ENCODE measurements at places on chromosomes 6 and 20. TPM values are rescaled to one million over a fixed set of nuclear protein-coding genes. Genes with fewer than 3 reads are reported as not detected.

- H3K27me3 ChIP-seq = peaks cover 15% of the 10 kb centered on the region
- DNase-seq = no peak
- H3K36me3 ChIP-seq = no peaks in the 10 kb centered on the region
- H3K4me3 ChIP-seq = no peak overlapping the region
- H3K4me1 ChIP-seq = peaks cover 13% of the 10 kb centered on the region
- H3K27ac ChIP-seq = no peak overlapping the region
These were observed 249.1 kb downstream of the LY86 start for GRCh38 chr6:6837541-6838080.

Gene B3GALT4
- 4.6 TPM for total RNA-seq

GRCh38 chr20:38061109-38061508 lies 27.6 kb downstream of the RPRD1B start:
- DNase-seq = no peak
- H3K36me3 ChIP-seq = peaks cover 34% of the 10 kb centered on the region
- H3K4me1 ChIP-seq = peaks cover 23% of the 10 kb centered on the region
- no peak overlapping the region for H3K4me3 ChIP-seq
- no peak overlapping the region for H3K27ac ChIP-seq

DNA sequence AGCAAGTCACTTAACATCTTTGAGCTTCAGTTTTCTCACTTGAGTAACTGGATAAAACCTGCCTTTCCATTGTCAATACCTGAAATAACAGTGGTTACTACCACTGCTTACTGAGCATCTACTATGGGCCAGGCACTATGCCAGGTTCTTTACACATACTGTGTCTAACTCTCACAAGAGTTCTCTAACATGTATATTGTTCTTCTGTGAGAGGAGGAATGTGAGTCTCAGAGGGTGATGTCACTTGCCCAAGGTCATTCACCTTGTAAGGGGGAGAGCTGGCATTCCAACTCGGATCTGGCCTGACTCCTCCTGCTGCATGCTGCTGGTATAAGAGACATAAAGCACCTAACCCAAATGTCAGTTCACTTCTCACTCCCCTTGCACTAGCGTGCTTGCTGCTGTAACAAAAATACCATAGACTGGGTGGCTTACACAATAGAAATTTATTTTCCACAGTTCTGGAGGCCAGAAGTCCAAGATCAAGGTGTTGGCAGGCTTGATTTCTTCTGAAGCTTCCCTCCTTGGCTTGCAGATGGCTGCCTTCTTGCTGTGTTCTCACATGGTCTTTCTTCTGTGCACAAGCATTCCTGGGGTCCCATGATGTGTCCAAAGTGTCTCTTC lies 21.9 kb upstream of the SGK2 start:
- DNase-seq = no peak
- no peaks in the 10 kb centered on the region for H3K4me1 ChIP-seq
- H3K27me3 ChIP-seq = no peaks in the 10 kb centered on the region

Gene RBPJL
- not detected for total RNA-seq

GRCh38 chr6:116461932-116462885 lies 1.0 kb downstream of the CALHM6 start:
- peak; percentile 41 for DNase-seq
- peak overlapping the region; percentile 54 for H3K4me3 ChIP-seq
- H3K4me1 ChIP-seq = peaks cover 14% of the 10 kb centered on the region
- no peaks in the 10 kb centered on the region for H3K36me3 ChIP-seq
- H3K27me3 ChIP-seq = peaks cover 41% of the 10 kb centered on the region

DNA sequence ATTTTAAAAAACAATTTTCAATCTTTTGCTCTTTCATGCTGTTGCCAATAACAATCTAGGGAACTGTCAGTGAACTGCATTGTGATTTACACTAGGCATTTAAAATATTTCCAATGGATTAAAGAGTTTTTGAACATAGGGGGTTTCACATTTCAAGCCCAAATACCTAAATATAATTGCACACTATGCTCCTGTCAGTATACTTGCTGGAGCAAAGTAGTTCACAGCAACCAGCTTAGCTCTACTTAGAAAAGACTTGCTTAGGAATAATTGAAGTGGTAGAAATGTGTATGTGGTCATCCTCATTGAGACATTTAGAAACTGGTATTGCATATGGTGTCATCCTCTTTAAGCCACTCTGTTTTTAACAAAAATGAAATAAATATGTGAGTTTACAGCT lies 41.7 kb upstream of the REV3L start:
- H3K4me1 ChIP-seq = peaks cover 25% of the 10 kb centered on the region
- H3K4me3 ChIP-seq = no peak overlapping the region
- H3K27me3 ChIP-seq = no peaks in the 10 kb centered on the region
- peak overlapping the region; percentile 18 for H3K27ac ChIP-seq

Gene PRSS16
- total RNA-seq = 16.2 TPM

DNA sequence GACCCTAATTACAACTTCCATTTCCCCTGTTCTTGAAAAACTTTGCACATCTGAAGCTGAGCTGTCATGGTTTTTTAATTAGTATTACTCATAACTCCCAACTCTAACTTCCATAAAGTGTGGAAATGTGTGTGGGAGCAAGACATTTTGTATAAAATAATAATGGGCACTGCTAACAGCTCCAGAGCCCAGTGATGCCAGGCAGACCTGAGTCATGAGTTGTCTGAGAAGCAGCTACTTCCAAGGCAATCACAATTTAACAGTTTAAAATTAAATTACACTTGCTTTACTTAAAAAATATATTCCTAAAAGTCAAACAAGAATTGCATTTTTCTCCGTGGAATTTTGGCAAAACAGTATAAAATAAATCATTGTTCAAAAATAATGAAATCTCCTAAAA lies 6.4 kb downstream of the SLC2A12 start:
- no peaks in the 10 kb centered on the region for H3K27me3 ChIP-seq
- H3K4me3 ChIP-seq = no peak overlapping the region
- DNase-seq = no peak
- H3K36me3 ChIP-seq = peaks cover 14% of the 10 kb centered on the region
- H3K4me1 ChIP-seq = peaks cover 22% of the 10 kb centered on the region

Gene FOXF2
- 0.27 TPM for total RNA-seq

GRCh38 chr6:149454346-149454848 lies 30.4 kb downstream of the ZC3H12D start:
- peaks cover 8% of the 10 kb centered on the region for H3K4me1 ChIP-seq
- peaks cover 38% of the 10 kb centered on the region for H3K27me3 ChIP-seq
- no peak overlapping the region for H3K4me3 ChIP-seq

Gene CYP21A2
- 1.2 TPM for total RNA-seq

GRCh38 chr6:47434372-47435253 lies 43.0 kb upstream of the CD2AP start:
- H3K27ac ChIP-seq = no peak overlapping the region
- DNase-seq = no peak
- H3K27me3 ChIP-seq = no peaks in the 10 kb centered on the region
- no peak overlapping the region for H3K4me3 ChIP-seq

DNA sequence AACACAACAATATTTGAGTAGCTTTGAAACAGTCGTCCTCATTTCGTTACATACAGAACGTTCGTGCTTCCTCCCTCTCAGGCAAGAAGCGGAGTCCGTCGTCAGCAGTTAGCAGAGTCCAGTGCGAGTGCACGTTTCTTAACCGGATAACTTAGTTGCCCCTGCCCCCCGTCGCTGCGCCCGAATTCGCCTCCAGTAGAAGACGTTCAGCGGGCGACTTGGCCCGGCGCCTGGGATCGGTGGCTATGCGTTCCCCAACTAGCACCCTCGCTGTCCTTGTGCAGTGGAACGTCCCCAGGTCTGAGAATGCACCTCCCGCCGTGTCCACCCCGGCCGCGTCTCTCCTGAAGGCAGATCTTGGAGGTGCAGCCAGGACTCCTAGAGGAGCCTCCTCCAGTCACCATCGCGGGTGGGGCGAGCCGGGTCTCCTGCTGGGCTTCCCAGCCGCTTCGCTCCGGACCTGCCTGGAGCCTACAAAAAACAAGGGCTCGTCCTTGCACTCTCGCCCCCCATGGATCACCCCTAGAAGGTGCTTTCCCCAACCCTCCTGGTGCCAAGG lies 910 bp upstream of the PCSK2 start:
- H3K4me3 ChIP-seq = peak overlapping the region; percentile 62
- peaks cover 96% of the 10 kb centered on the region for H3K27me3 ChIP-seq
- DNase-seq = no peak
- no peaks in the 10 kb centered on the region for H3K36me3 ChIP-seq
- H3K27ac ChIP-seq = peak overlapping the region; percentile 21

Gene ADGRF5
- not detected for total RNA-seq

- no peaks in the 10 kb centered on the region for H3K27me3 ChIP-seq
- H3K4me1 ChIP-seq = no peaks in the 10 kb centered on the region
- no peak overlapping the region for H3K4me3 ChIP-seq
- no peak overlapping the region for H3K27ac ChIP-seq
These were observed 7.9 kb downstream of the MEA1 start for GRCh38 chr6:43005844-43006243.

- peaks cover 18% of the 10 kb centered on the region for H3K4me1 ChIP-seq
- H3K27ac ChIP-seq = peak overlapping the region; percentile 22
- H3K36me3 ChIP-seq = no peaks in the 10 kb centered on the region
- DNase-seq = no peak
These were observed 165.0 kb upstream of the SULF2 start for GRCh38 chr20:47950124-47950912.

- H3K4me3 ChIP-seq = no peak overlapping the region
- DNase-seq = no peak
- peaks cover 58% of the 10 kb centered on the region for H3K4me1 ChIP-seq
- H3K27me3 ChIP-seq = no peaks in the 10 kb centered on the region
- H3K36me3 ChIP-seq = no peaks in the 10 kb centered on the region
These were observed 209.8 kb upstream of the MARCKS start for GRCh38 chr6:113647143-113647889.

GRCh38 chr6:33375143-33375671 lies 16.4 kb upstream of the KIFC1 start:
- peaks cover 36% of the 10 kb centered on the region for H3K4me1 ChIP-seq
- H3K27me3 ChIP-seq = no peaks in the 10 kb centered on the region
- peak overlapping the region; percentile 87 for H3K27ac ChIP-seq
- no peak overlapping the region for H3K4me3 ChIP-seq
- no peak for DNase-seq

DNA sequence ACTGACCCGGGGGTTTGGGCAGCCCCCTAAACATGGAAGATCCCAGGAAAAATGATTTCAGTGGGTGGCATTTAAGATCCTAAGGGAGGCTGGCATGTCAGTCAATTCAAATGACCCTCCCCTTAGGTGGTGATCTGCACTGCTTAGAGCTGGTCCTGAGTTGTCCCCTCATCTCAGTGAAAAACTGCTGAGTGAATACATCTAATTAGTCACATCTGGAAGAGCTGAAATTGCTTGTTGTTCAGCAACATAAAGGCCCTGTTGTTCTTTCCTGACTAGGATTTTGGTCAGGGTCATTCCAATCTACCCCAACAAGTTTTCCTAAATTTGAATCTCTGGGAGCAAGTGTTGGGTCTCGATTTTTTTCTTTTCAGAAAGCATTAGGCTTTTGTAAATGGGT lies 126.4 kb downstream of the LCA5 start:
- H3K36me3 ChIP-seq = no peaks in the 10 kb centered on the region
- no peaks in the 10 kb centered on the region for H3K27me3 ChIP-seq
- peaks cover 10% of the 10 kb centered on the region for H3K4me1 ChIP-seq
- H3K4me3 ChIP-seq = no peak overlapping the region

Gene PNLDC1
- total RNA-seq = 0.33 TPM

Gene PTPRK
- total RNA-seq = 93.7 TPM

- no peaks in the 10 kb centered on the region for H3K27me3 ChIP-seq
- H3K27ac ChIP-seq = peak overlapping the region; percentile 91
- peak overlapping the region; percentile 15 for H3K4me3 ChIP-seq
- H3K36me3 ChIP-seq = peaks cover 14% of the 10 kb centered on the region
These were observed 33.0 kb downstream of the FOXP4 start for GRCh38 chr6:41579088-41579610.

Gene CDSN
- not detected for total RNA-seq

DNA sequence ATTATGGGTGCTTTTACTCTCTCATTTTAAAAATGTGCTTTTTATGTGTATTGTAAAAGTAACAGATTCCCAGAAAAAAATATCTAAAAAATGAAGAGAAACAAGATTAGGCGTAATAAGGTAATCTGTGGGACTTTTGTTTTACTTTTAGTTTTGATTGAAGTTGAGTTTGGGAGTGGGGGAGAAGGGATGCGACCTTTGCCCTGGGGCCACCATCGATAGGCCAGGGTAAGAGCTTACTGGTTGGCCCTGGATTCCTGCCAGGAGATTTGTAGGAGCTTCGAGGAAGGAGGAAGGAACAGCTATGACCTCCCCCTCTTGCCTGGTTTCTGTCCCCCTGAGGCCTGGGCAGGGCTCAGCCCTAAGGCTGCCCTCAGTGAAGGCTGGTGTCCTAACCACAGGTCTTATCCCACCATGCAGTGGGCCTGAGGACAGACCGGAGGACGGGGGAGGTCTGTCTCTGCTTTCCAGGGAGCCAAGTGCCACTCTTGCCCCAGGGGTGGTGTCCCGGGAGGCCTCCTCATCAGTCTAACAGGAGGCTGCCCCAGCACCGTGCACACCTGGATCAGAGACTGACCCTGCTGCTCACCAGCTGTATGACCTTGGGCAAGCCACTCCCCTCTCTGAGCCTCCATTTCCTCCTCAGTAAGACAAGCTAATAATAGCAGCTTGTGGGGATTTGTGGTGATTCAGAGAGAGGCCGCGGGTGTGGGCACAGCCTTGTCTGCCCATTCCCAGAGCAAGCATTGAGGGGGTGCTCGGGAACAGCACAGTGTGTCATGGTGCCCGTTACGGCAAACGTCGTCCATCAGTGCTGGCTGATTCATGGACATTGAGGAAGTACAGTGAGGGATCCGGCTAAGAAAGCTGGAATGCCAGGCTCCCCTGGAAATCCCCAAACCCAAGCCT lies 21.2 kb downstream of the TGM2 start:
- no peak for DNase-seq
- peak overlapping the region; percentile 86 for H3K27ac ChIP-seq
- H3K4me1 ChIP-seq = peaks cover 44% of the 10 kb centered on the region
- no peak overlapping the region for H3K4me3 ChIP-seq

DNA sequence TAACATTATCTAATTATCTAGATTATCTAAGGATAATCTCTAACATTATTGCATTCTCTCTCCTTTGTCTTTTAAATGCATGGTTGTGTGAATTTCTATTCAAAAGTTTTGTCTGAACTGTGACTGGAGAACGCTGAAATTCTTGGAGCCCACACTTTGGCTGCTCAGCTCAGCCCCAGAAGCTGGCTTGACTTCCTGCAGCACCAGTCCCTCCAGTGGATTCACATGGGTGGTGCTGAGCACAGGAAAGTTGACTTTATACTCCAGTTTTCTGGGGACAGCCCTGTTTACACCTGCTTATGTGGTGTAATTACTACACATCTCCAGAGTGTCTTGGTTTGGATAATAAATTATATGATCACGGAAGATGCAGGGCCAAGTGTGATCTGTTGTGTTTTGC lies 255.1 kb upstream of the NOX3 start:
- H3K4me3 ChIP-seq = no peak overlapping the region
- H3K36me3 ChIP-seq = no peaks in the 10 kb centered on the region
- peaks cover 2% of the 10 kb centered on the region for H3K27me3 ChIP-seq

- H3K27ac ChIP-seq = no peak overlapping the region
- H3K4me1 ChIP-seq = peaks cover 18% of the 10 kb centered on the region
- no peak for DNase-seq
These were observed 3.9 kb upstream of the ZBTB9 start for GRCh38 chr6:33450434-33450833.

Gene TOX2
- total RNA-seq = 0.94 TPM
